ENCODE measurements at places on chromosomes 2 and 18. TPM values are rescaled to one million over a fixed set of nuclear protein-coding genes. Genes with fewer than 3 reads are reported as not detected.
A peak's percentile ranks its signal among the peaks of the same experiment; 100 is the strongest.

GRCh38 chr2:16973586-16974286 lies 308.1 kb upstream of the CYRIA start:
- no peaks in the 10 kb centered on the region for H3K27me3 ChIP-seq
- no peak overlapping the region for H3K4me3 ChIP-seq
- no peaks in the 10 kb centered on the region for H3K36me3 ChIP-seq
- H3K4me1 ChIP-seq = no peaks in the 10 kb centered on the region

ARHGAP28 gene
- total RNA-seq = 4.6 TPM

DNA sequence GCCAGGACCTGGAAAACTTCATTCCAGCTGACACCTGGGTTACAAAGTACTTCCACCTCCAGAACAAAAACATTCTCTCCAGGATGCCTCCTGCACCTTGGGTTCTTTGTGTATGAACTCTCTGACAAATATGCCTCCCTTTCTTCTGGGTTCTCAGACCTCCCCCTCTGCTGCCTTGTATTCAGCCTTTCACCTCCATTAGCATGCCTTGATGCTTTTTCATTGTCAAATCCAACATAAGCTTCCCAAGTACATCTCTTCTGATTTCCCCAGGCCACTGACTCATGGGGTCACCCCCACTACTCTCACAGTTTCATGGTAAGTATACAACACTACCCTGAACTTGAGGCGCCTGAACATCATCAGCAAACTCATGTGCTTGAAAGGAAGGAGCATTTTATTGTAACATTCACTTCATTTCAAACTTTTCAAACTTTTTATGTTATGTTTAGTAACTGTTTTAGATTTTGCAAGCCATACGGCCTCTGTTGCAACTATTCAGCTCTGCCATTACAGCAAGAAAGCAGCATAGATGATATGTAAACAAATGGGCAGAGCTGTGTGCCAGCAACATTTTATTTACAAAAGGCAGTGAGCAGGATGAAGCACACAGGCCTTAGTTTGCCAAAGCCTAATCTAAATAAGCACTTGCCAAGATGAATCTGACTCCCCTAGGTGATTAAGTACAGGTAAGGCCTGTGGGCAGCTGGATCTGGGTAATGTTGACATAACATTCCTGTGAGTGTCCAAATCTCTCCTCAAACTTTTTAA lies 32.5 kb upstream of the MRPS9 start:
- no peaks in the 10 kb centered on the region for H3K27me3 ChIP-seq
- DNase-seq = no peak
- no peaks in the 10 kb centered on the region for H3K4me1 ChIP-seq
- no peak overlapping the region for H3K27ac ChIP-seq

DNA sequence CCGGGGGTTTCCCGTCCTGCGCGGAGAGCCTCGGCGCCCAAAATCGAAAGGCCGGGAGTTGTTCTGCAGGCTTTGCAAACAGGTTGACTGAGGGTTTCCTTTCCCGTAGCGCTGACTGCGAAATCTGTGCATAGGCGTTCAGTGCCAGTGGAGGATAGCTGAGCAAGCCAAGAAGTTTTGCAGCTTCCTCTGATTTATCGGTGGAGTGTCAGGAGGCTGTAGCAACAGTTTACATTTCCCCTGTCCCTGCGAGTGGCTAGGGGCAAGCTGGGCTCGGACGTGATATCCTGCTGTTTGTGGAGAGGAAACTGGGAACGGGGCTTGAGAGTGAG lies 694 bp downstream of the THSD7B start:
- H3K36me3 ChIP-seq = no peaks in the 10 kb centered on the region
- peak overlapping the region; percentile 53 for H3K4me3 ChIP-seq
- no peak overlapping the region for H3K27ac ChIP-seq
- peak; percentile 71 for DNase-seq
- peaks cover 28% of the 10 kb centered on the region for H3K27me3 ChIP-seq
- H3K4me1 ChIP-seq = no peaks in the 10 kb centered on the region

GRCh38 chr2:47907039-47907781 lies 912 bp upstream of the FBXO11 start:
- peak overlapping the region; percentile 94 for H3K4me3 ChIP-seq
- H3K4me1 ChIP-seq = no peaks in the 10 kb centered on the region
- H3K36me3 ChIP-seq = no peaks in the 10 kb centered on the region

DNA sequence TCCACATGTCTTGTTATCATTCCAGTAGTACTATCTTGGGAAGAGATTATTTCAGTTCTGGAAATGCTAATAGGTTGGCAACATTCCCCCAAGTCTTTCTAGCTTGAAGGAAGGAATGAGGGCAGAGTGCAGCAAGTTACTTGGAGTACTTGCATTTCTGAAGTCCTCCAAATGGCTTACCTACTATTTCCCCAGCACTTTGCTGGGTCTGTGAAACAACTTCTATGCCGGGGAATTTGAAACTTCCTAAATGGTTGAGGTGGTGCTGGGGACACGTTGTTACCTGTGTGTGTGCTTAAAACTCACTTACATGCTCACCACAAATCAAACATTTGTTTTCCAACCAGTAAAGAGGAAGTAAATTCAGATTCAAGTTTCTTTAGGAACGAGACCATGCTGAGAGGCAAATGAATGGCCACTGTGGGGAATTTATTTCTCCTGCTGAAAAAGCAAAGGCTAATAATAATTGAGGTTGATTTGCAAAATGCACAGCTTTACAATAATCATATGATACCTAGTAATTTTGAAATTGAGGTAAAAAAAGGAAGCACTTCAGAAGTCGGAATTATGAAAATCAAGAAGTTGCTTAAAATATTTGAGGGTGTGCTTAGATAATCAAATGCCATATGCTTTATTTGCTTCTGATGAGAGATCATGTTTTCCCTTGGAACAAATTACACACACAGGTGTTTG lies 1167.7 kb upstream of the ZEB2 start:
- peak; percentile 11 for DNase-seq
- H3K4me3 ChIP-seq = no peak overlapping the region
- H3K36me3 ChIP-seq = no peaks in the 10 kb centered on the region
- no peaks in the 10 kb centered on the region for H3K4me1 ChIP-seq
- H3K27me3 ChIP-seq = no peaks in the 10 kb centered on the region

ANKRD30B gene
- not detected for total RNA-seq

DNA sequence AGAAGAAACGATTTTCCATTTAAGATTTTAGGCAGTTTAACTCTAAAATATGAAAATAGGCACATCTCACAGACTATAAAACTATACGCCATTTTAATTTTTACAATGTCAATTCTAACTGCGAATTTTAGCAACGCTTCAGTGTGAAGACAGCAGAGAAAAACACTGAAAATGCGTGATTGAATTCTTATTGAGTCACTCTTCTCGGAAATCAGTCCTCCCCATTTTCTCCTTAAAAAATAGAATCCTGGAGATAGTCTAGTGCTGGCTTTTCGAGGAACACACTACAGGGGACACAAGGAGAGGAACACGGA lies 373 bp upstream of the TAF4B start:
- H3K4me3 ChIP-seq = peak overlapping the region; percentile 82
- peak overlapping the region; percentile 29 for H3K27ac ChIP-seq
- H3K4me1 ChIP-seq = peaks cover 2% of the 10 kb centered on the region
- no peaks in the 10 kb centered on the region for H3K27me3 ChIP-seq
- H3K36me3 ChIP-seq = no peaks in the 10 kb centered on the region

MPP4 gene
- 0.19 TPM for total RNA-seq

UGT1A5 gene
- total RNA-seq = 2.1 TPM

DNA sequence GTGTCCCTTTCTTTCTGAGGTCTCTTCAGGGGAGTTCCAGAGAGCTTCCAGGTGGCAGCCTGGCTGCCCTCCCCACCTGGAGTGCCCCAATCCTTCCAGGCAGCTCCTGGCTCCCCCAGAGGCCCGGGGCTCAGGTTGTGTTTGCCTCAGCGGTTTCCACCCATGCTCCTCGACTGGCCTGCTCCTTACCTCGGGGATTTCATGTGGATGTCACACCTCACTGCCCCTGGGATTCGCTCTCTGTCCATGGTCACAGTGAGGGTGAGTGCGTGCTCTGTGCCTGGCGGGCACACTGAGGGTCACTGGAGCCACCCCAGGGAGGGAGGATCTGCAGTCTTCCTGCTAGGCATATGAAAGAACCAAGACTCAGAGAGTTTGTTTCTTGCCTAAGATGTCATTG lies 2.1 kb upstream of the TOGARAM2 start:
- no peaks in the 10 kb centered on the region for H3K27me3 ChIP-seq
- H3K36me3 ChIP-seq = no peaks in the 10 kb centered on the region
- no peak overlapping the region for H3K4me3 ChIP-seq
- no peak for DNase-seq
- H3K27ac ChIP-seq = no peak overlapping the region

- no peak overlapping the region for H3K27ac ChIP-seq
- no peak overlapping the region for H3K4me3 ChIP-seq
- no peak for DNase-seq
- no peaks in the 10 kb centered on the region for H3K4me1 ChIP-seq
- no peaks in the 10 kb centered on the region for H3K36me3 ChIP-seq
These were observed 35.2 kb downstream of the SRBD1 start for GRCh38 chr2:45575881-45576280.

DNA sequence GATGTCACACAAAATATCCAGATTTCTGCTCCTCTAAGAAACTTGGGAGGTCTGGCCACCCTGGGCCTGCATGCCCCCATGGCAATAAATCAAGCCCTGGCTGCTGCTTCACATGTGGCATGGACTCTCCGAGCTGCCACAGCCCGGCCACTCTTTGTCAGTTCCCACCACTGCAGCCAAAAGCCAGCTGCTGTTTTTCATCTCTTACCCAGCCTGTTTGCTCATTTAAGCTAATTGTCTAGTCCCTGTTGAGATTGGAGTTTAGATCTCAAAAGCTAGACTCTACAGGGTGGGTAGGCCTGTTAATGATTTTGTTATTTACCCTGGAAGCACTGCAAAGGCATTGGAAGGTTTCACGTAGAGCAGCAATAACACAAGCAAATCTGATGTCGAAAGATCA lies 20.9 kb upstream of the ANXA4 start:
- H3K4me3 ChIP-seq = no peak overlapping the region
- no peaks in the 10 kb centered on the region for H3K4me1 ChIP-seq
- no peaks in the 10 kb centered on the region for H3K27me3 ChIP-seq
- peak; percentile 22 for DNase-seq
- H3K27ac ChIP-seq = no peak overlapping the region

FOXD4L1 gene
- 0.19 TPM for total RNA-seq

DNA sequence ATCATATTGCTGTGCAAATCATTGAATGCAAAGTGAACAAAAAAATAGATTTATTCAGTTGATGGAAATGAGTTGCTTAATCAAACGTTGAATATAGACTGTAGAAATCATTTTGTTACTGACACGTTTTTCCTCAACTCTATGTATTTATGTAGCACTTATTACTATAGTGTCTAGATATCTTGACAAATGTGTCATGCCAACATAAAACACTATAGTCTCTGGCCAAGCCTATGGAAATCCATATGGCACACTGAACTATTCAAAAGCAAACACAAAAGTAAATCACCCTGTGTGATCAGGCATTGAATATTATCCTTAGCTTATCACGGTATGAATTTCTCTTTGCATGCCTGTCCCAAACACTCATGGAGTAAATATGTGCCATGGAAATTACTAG lies 131.3 kb downstream of the ZNF804A start:
- no peak overlapping the region for H3K4me3 ChIP-seq
- no peaks in the 10 kb centered on the region for H3K36me3 ChIP-seq
- DNase-seq = no peak
- no peak overlapping the region for H3K27ac ChIP-seq
- H3K4me1 ChIP-seq = no peaks in the 10 kb centered on the region

DNA sequence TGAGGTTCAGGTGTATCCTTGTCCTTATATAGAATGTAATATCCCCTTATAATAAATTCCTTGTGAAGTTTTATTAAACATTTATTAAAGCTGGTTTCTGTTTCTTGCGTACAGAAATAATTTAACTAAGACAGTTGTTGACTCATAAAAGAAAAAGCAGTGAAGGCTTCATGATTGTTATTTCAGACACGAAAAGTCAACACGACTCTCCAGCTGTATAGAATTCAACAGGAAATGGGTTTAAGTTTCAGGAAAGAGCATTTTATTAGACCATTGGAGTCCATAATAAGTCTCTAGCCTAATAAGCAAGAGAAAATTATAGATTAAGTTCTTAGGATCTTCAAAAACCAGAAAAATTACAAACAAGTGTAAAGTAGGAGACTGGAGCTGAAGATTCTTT lies 62.2 kb downstream of the KCNE4 start:
- H3K27ac ChIP-seq = no peak overlapping the region
- DNase-seq = no peak
- H3K36me3 ChIP-seq = no peaks in the 10 kb centered on the region
- H3K27me3 ChIP-seq = no peaks in the 10 kb centered on the region
- no peak overlapping the region for H3K4me3 ChIP-seq

GRCh38 chr2:67576991-67577390 lies 179.9 kb downstream of the ETAA1 start:
- DNase-seq = no peak
- no peaks in the 10 kb centered on the region for H3K4me1 ChIP-seq
- no peaks in the 10 kb centered on the region for H3K27me3 ChIP-seq

- H3K4me3 ChIP-seq = no peak overlapping the region
- no peaks in the 10 kb centered on the region for H3K36me3 ChIP-seq
- H3K27ac ChIP-seq = no peak overlapping the region
- DNase-seq = no peak
These were observed 22.4 kb upstream of the NRP2 start for GRCh38 chr2:205659922-205660321.

- no peak overlapping the region for H3K27ac ChIP-seq
- no peaks in the 10 kb centered on the region for H3K27me3 ChIP-seq
- no peaks in the 10 kb centered on the region for H3K4me1 ChIP-seq
- DNase-seq = no peak
- H3K36me3 ChIP-seq = no peaks in the 10 kb centered on the region
These were observed 106.4 kb upstream of the RBBP8 start for GRCh38 chr18:22826726-22827125.

DNA sequence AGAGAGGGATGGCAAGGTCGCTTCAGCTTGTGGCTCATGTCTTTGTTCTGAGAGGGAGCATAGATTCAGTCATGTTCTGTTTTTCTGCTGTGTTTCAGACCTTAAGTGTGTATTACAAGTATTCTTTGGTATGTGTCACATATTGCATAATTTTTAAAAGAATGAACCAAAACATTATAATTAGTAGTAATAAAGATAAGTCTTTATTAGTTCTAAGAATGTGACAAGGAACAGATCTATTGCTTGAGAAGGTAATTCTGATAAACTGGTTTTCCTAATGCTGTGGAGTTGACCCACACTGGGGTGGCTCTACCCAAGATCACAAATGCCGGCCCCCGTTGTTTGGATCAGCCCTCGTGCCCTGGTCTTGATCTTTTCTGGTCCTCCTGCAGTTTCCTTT lies 124.3 kb upstream of the FOSL2 start:
- H3K27me3 ChIP-seq = no peaks in the 10 kb centered on the region
- no peak for DNase-seq
- H3K27ac ChIP-seq = no peak overlapping the region

MBD1 gene
- 79.3 TPM for total RNA-seq

DNA sequence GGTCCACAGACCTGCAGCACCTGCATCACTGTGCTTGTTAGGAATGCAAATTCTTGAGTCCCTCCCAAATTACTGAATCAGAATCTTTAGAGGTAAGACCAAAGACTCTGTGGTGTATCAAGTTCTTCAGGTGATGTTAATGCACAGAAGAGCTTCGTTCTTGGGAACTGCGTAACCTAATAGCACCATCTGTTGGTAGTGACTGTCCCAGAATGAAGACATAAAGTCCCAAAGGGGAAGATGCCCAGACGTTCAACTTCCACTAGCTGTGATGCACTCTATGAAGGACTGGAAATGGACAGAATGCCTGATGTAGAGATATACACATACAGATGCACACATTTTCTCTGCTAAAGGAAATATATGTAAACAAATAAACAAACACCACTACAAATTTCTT lies 576.0 kb downstream of the LRP1B start:
- no peaks in the 10 kb centered on the region for H3K4me1 ChIP-seq
- DNase-seq = no peak
- H3K4me3 ChIP-seq = no peak overlapping the region

CDH20 gene
- 0.16 TPM for total RNA-seq

Measured in kidney (tissue), 22 donors.